HS-27A (cell line): ENCODE measurements at places on chromosomes 6 and 20.
A peak's percentile ranks its signal among the peaks of the same experiment; 100 is the strongest.

DNA sequence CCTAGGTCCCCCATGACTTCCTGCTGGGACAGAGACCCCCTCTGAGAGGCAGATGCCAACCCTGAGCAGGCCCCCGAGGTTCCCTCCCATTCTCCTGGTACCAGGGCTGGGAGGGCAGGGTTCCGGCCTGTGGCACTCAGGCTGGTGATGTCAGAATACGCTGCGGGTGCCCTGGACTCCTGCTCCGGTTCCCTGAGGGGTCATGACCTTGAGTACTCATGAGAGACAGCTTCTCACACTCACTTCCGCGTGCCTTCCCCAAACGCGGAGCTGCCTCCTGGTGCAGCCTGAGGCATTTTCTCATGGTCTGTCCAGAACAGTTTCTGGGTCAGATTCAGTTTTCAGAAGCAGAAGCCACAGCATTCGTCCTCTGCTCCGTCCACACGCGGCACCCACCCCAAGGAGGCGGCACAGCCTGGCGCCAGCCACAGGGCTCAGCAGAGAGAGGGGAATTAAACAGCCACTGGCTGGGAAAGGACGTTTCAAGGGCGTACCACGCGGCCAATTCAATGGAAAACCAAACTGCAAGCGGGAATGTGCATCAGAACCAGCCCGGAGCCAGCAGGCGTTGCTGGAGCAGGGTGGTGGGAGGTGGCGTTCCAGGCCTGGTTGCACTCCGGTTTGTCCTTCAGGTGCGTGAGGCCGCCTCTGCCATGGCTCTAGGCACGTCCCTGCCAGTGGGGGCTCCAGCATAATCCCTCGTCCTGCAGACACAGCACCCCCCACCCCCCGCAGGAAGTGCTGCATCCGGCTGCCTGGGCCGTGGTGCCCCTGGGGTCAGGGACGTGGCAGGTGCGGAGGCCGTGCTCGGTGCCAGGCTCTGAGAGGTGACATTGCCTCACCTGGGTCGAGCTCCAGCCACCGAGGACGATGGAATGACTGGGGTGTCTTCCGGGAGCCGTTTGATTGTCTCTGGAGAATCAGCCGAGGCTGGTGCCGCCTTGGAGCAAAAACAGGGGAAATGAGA, 58.3 kb upstream of the BHLHE23 start:
- no peak for DNase-seq

DNA sequence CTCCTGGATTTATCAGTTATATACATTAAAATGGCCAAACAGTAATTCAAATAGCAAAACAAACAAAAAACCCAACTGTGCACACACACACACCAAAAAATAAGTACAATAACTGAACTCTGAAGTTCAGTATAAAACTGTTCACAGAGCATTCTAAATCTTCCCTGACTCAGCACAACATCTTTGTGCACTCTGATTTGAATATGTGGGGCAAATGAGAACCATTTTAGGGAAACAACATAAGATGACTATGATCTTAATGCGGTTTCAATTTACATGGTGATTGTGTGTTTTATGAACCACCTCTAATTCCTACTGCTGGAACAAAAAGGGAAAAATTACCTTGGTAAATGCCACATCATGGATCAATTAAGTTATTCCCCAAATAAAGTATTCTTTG, 41.7 kb downstream of the PLAGL1 start:
- no peak for DNase-seq

- DNase-seq, result no peak
Observed at GRCh38 chr6:4396044-4396443, 260.7 kb upstream of the ECI2 start.

- DNase-seq, result no peak
Observed at GRCh38 chr20:44756011-44756688, 10.5 kb downstream of the KCNK15 start.

DNA sequence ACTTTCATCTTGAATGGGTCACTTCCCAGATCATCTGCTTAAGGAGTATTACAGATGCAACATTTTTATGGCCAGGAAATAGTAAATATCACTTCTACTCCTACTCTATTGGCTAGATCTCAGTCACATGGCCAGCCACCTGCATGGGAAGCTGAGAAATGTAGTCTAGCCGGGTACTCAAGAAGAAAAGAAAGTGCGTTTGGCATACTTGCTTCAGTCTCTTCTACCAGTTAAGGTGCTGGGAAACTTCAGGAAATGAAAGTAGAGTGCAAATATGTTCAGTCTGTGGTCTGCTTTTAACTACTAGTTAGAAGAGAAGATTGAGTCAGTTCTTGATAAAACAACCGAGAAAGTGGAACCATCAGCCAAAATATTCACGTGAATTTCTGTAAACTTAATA, 129.2 kb downstream of the PDSS2 start:
- no peak for DNase-seq

DNA sequence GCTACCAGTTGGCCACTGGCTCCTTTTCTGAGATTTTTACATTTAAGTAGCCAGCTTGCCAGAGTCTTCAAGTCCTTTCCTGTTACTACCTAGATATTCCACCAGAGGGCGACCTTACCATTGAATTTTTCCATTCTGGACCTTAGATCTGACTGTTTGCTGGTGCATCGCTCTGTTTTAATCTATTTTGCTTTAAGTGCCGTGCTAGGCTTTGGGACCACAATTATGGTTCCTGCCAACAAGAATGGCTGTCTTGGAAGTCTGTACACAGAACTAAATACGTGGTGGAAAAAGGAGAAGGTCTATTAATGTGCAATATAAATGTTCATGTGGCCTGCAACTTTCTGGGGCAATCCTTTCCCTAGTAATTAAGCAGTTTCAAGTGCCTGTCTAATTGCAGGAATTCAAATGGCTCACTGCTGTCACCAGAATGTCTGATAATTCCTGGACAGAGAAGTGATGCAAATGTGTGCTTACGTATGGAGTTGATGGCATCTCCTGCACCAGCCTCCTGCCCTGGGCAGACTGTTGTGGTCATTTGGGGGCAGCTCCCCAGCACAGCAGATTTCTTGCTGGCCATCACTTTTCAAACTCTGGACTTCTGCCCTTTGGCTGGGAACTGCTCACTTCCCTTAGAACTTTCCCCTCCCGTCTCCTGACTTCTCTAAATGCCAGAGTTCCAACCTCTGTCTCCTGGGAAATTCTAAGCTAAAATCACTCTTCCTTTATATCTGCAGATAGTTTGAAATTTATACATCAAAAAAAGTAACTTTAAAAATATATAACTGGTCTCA, 5.6 kb upstream of the HLA-DOA start:
- peak; percentile 52 for DNase-seq

- no peak for DNase-seq
Observed at GRCh38 chr6:38271081-38271480, 368.6 kb downstream of the BTBD9 start.

- no peak for DNase-seq
Observed at GRCh38 chr20:24672181-24672880, 202.9 kb downstream of the SYNDIG1 start.

- DNase-seq, result no peak
Observed at GRCh38 chr6:18062733-18063132, 59.7 kb downstream of the NHLRC1 start.

GRCh38 chr6:136803608-136804007, 11.3 kb upstream of the MAP3K5 start:
- no peak for DNase-seq

GRCh38 chr6:22789315-22789714, 219.9 kb downstream of the HDGFL1 start:
- no peak for DNase-seq

- DNase-seq, result no peak
Observed at GRCh38 chr6:124494956-124495664, 467.1 kb upstream of the RNF217 start.

DNA sequence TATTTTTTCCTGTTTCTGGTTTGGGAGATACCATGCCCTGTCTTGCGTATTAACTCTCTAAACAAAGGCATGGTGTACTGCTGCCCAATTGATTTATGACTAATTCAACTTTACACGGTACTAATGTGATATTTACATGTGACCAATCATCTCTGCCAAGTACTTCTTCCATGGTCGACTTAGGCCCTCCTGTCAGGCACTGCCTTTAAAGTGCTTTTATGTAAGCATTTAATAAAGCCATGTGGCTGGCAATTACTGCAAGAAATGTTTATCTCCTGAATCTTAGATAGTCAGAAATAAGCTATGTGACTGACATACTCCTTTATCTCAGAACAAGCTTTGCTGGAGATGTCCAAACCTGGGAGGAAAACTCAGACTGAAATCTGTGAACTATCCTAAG, 323.4 kb downstream of the BTBD3 start:
- DNase-seq, result no peak

GRCh38 chr6:43478008-43478372, 620 bp downstream of the TJAP1 start:
- DNase-seq, result no peak

DNA sequence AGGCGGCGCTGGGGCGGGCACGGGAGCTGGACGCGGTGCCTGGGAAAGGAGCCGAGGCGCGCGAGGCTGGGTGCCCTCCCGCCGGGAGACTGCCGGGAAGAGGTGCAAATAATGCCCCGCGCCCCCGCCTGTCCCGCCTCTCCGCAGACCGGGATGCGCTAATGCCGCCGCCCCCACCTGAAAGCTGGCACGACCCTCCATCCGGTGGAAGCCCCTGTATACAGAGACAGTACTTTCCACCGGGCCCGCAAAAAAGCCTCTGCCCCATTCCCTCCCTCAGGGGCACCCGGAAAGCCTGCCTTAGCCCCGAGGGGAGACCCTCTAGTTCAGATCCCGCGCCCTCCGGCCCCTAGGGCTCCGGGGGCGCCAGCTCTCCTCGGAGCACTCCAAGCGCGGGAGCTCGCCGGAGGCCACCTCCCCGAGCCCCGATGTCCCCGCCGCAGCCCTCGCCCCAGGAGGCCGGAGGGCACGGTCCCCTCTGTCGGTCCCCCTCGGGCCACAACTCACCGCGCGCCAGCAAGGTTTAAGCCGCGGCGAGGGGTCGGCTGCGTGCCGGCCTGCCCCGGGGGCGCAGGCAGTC, 1.2 kb downstream of the GRM4 start:
- no peak for DNase-seq
